ENCODE measurements at places on chromosomes 13 and 19. TPM values are rescaled to one million over a fixed set of nuclear protein-coding genes. Genes with fewer than 3 reads are reported as not detected.
A peak's percentile ranks its signal among the peaks of the same experiment; 100 is the strongest.

Gene TEX26
- total RNA-seq: not detected

Gene PSPN
- 1.0 TPM for total RNA-seq

Gene DAND5
- 0.26 TPM for total RNA-seq

Gene KLK12
- not detected for total RNA-seq

Gene CBLC
- total RNA-seq: not detected

Gene KIR2DL3
- total RNA-seq: not detected

Gene KLF1
- total RNA-seq: 0.34 TPM

Gene FFAR3
- not detected for total RNA-seq

Gene HOMER3
- 69.4 TPM for total RNA-seq

Gene IGFL1
- total RNA-seq: not detected

GRCh38 chr19:32223595-32224370, 121.6 kb upstream of the ZNF507 start:
- no peaks in the 10 kb centered on the region for H3K27me3 ChIP-seq
- H3K4me1 ChIP-seq: no peaks in the 10 kb centered on the region
- no peak for DNase-seq
- H3K4me3 ChIP-seq: no peak overlapping the region
- no peaks in the 10 kb centered on the region for H3K36me3 ChIP-seq

GRCh38 chr19:48319647-48320541, 5.5 kb upstream of the EMP3 start:
- H3K27ac ChIP-seq: peak overlapping the region; percentile 93
- peaks cover 8% of the 10 kb centered on the region for H3K4me1 ChIP-seq
- H3K27me3 ChIP-seq: no peaks in the 10 kb centered on the region
- no peaks in the 10 kb centered on the region for H3K36me3 ChIP-seq

- no peak overlapping the region for H3K4me3 ChIP-seq
- H3K36me3 ChIP-seq: no peaks in the 10 kb centered on the region
- no peak overlapping the region for H3K27ac ChIP-seq
- peaks cover 3% of the 10 kb centered on the region for H3K4me1 ChIP-seq
- no peaks in the 10 kb centered on the region for H3K27me3 ChIP-seq
- no peak for DNase-seq
Measured at GRCh38 chr19:35497406-35497805, 7.1 kb upstream of the KRTDAP start.

GRCh38 chr19:12689581-12690216, 1.9 kb downstream of the GNG14 start:
- H3K4me3 ChIP-seq: no peak overlapping the region
- H3K27ac ChIP-seq: no peak overlapping the region
- H3K36me3 ChIP-seq: peaks cover 4% of the 10 kb centered on the region

- no peak overlapping the region for H3K4me3 ChIP-seq
- no peaks in the 10 kb centered on the region for H3K4me1 ChIP-seq
- H3K27ac ChIP-seq: no peak overlapping the region
- DNase-seq: no peak
- H3K27me3 ChIP-seq: no peaks in the 10 kb centered on the region
- no peaks in the 10 kb centered on the region for H3K36me3 ChIP-seq
Measured at GRCh38 chr13:113672002-113672651, 5.1 kb downstream of the GRK1 start.

DNA sequence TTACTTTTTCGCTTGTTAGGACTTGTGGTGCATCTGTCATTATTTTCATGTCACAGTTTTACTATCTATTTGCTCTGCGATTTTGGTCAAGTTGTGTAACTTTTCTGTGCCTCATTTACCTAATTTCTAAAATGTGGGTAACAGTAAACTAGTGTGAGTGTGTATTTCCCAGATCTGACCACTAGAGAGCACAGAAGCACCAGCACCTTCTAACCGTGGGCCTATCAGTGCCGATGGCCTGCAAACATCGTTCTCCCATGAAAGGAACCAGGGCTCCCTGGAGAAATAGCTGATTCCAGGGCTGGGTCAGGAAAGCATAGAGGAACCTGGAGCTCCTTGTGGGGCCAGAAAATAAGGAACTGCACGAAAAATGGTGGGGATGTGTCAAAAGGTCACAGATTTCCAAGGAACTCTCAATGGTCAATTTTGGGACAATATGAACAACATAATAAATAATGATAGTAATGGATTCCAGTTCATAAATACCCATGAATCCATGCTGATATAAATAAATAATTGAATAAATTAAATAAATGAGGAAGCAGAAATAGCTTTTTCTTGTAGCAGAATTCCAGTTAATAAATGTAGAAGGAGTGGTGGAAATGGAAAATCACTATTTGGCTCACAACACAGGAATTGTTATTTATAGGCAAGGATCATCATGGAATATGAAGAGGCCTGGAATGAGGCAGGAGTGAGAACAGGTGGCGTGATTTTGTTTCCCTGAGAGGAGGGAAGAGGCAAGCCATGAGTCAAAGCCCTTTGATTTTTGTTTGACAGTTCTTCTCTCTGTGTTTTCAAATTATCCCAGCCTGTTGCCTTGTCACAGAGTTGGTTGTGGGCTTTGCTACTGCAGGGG, 31.1 kb downstream of the CEACAM8 start:
- no peak for DNase-seq
- H3K36me3 ChIP-seq: no peaks in the 10 kb centered on the region
- peaks cover 2% of the 10 kb centered on the region for H3K27me3 ChIP-seq
- peak overlapping the region; percentile 51 for H3K27ac ChIP-seq

DNA sequence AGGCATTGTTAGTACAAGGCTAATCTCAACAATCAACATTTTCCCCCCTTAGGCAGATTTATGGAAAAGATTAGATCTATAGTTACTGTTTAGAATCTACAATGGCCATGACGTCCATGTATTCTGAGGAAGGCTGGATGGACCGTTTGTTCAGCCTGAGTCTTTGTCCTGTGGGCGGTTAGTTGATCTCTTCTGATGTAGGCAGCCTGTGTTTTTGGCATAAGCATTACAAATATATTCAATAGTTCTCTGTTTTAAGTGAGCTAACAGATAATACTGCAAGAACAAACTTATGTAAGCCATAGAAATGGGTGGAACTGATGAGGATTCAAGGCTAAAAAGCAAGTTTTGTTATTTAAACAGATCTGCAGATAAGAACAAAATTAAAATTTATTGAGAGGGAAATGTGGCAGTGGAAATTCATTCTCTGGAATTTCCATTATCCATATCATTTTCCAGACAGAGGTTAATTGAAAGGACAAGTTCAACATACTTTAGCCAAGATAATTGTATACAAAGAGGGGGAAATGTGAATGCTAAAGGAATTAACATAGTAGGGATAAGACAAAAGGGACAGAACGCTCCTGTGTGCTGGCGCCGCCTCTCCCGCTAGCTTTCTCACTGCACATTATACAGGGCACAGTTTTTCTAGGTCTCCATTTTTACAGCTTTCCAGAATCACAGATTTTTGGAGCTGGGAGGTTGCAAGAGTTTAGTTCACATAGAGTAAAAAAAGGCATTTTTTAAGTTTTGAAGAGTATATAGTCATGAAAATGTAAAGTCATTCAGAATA, 48.6 kb downstream of the FAM124A start:
- DNase-seq: no peak
- H3K36me3 ChIP-seq: no peaks in the 10 kb centered on the region
- no peaks in the 10 kb centered on the region for H3K27me3 ChIP-seq
- peaks cover 4% of the 10 kb centered on the region for H3K4me1 ChIP-seq

DNA sequence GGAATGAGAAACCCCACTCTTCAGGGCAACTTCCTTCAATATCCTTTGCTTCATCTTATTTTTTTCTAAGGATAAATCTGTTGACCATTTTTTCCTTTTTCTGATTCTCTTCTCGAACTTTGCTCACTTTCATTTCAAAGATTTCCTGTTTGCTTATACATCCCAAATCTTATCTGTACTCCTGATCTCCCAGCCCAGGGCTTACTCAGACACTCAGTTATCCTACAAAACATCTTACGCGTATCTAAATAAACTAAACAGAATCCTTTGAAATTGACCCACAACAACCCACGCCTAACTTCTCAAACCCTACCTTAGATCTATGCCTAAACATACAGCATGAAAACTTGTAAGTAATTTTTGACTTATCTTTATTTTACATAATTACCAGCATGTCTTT, 179.2 kb downstream of the ABCC4 start:
- H3K36me3 ChIP-seq: no peaks in the 10 kb centered on the region
- DNase-seq: no peak
- no peak overlapping the region for H3K4me3 ChIP-seq

GRCh38 chr13:51311231-51311630, 28.3 kb upstream of the SERPINE3 start:
- H3K27ac ChIP-seq: no peak overlapping the region
- no peak for DNase-seq
- H3K36me3 ChIP-seq: no peaks in the 10 kb centered on the region

DNA sequence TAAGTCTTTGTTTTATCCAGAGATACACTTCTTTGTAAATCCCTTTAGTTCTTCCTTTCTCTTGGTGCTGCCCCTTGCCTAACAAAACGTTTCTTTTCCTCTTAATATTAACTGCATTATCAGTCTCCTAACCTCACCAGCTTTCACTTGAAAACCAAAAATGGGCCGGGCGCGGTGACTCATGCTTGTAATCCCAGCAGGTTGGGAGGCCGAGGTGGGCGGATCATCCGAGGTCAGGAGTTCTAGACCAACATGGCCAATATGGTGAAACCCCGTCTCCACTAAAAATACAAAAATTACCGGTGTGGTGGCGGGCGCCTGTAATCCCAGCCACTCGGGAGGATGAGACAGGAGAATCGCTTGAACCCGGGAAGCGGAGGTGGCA, 329.8 kb upstream of the MIR17HG start:
- no peak overlapping the region for H3K4me3 ChIP-seq
- no peak overlapping the region for H3K27ac ChIP-seq
- H3K36me3 ChIP-seq: no peaks in the 10 kb centered on the region

- no peak overlapping the region for H3K4me3 ChIP-seq
- no peaks in the 10 kb centered on the region for H3K4me1 ChIP-seq
- no peak for DNase-seq
- peaks cover 5% of the 10 kb centered on the region for H3K36me3 ChIP-seq
- H3K27ac ChIP-seq: no peak overlapping the region
- no peaks in the 10 kb centered on the region for H3K27me3 ChIP-seq
Measured at GRCh38 chr19:55044771-55045716, 7.0 kb upstream of the GP6 start.

GRCh38 chr19:1631557-1632100, 20.8 kb downstream of the TCF3 start:
- H3K36me3 ChIP-seq: peaks cover 6% of the 10 kb centered on the region
- no peak overlapping the region for H3K4me3 ChIP-seq
- H3K27me3 ChIP-seq: no peaks in the 10 kb centered on the region

GRCh38 chr13:94959626-94960025, 247.3 kb upstream of the SOX21 start:
- no peaks in the 10 kb centered on the region for H3K36me3 ChIP-seq
- H3K27ac ChIP-seq: no peak overlapping the region
- H3K4me3 ChIP-seq: no peak overlapping the region

DNA sequence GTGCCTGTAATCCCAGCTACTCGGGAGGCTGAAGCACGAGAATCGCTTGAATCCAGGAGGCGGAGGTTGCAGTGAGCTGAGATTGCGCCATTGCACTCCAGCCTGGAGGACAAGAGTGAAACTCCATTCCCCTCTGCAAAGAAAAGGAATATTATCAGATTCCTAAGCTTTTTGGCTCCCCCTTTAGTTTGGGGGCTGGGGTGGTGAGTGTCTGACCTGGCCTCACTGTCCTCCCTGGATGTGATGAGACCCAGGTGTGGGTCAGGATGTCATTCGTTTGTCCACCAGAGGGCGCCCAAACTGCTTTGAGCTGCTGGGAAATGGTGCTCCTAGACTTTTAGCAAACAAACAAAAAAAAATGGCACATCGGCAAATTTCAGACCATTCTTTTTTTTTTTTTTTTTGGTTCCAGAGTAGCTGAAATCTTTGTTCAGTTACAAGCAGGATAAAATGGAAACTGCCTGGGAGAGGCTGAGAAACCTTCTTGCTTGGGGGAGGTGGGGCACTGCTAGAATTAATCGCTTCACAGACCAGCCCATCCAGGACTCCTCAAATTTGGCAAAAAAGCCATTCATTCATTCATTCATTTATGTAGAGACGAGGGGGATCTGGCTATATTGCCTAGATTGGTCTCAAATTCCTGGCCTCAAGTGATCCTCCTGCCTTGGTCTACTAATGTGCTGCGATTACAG, 29.4 kb downstream of the SPC24 start:
- no peak overlapping the region for H3K27ac ChIP-seq
- H3K27me3 ChIP-seq: no peaks in the 10 kb centered on the region
- no peak overlapping the region for H3K4me3 ChIP-seq
- H3K36me3 ChIP-seq: peaks cover 64% of the 10 kb centered on the region
- DNase-seq: peak; percentile 78

DNA sequence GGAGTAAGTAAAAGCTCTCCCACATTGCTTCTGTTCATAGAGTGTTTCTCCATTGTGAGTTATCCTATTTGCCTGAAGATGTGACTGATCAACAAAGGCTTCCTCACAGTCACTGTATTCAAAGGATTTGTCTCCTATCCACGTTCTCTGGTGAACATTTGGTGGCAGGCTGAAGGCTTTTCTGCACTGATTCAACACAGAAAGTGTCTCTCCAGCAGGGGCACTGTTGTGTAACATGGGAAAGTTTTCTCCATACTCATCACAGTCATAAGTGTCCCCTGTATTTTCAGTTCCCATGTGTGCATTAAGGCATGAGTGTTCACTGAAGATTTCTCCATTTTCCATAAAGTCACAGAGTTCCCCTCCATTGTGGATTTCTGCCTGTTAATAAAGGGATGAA, 17.6 kb downstream of the ZNF121 start:
- no peaks in the 10 kb centered on the region for H3K4me1 ChIP-seq
- no peak for DNase-seq
- peaks cover 74% of the 10 kb centered on the region for H3K36me3 ChIP-seq

GRCh38 chr13:112619730-112620631, 32.0 kb upstream of the TUBGCP3 start:
- peaks cover 38% of the 10 kb centered on the region for H3K27me3 ChIP-seq
- no peak overlapping the region for H3K4me3 ChIP-seq
- H3K4me1 ChIP-seq: no peaks in the 10 kb centered on the region

- H3K4me3 ChIP-seq: no peak overlapping the region
- no peak overlapping the region for H3K27ac ChIP-seq
- no peaks in the 10 kb centered on the region for H3K4me1 ChIP-seq
- no peak for DNase-seq
- H3K27me3 ChIP-seq: no peaks in the 10 kb centered on the region
Measured at GRCh38 chr19:44525721-44526430, 3.6 kb downstream of the CEACAM20 start.

GRCh38 chr13:62483774-62484173, 1068.1 kb upstream of the PCDH20 start:
- no peak overlapping the region for H3K27ac ChIP-seq
- H3K36me3 ChIP-seq: no peaks in the 10 kb centered on the region
- H3K27me3 ChIP-seq: no peaks in the 10 kb centered on the region

GRCh38 chr19:18437491-18438330, at the start of gene ISYNA1:
TSS of gene ISYNA1 (minus strand) at chr19:18438133. CDS start at chr19:18437979, 154 bp downstream.
- H3K36me3 ChIP-seq: peaks cover 3% of the 10 kb centered on the region
- H3K4me3 ChIP-seq: peak within 1 kb of the TSS; percentile 68
- DNase-seq: peak; percentile 62
- peak within 1 kb of the TSS; percentile 50 for H3K27ac ChIP-seq
- peaks cover 18% of the 10 kb centered on the region for H3K4me1 ChIP-seq

GRCh38 chr13:105990256-105990958, 545.1 kb downstream of the EFNB2 start:
- peaks cover 4% of the 10 kb centered on the region for H3K27me3 ChIP-seq
- H3K4me3 ChIP-seq: no peak overlapping the region
- no peak for DNase-seq
- H3K36me3 ChIP-seq: no peaks in the 10 kb centered on the region
